ENCODE measurements at places on chromosomes 1 and 21. TPM values are rescaled to one million over a fixed set of nuclear protein-coding genes. Genes with fewer than 3 reads are reported as not detected.

Gene PCAT6
- 0.55 TPM for total RNA-seq

Gene TDRD5
- total RNA-seq, result not detected

Gene RHD
- not detected for total RNA-seq

Gene WNT3A
- 0.28 TPM for total RNA-seq

Gene FCN3
- total RNA-seq, result not detected

Gene MROH9
- total RNA-seq, result not detected

Gene WDR77
- total RNA-seq, result 33.1 TPM

Gene ACBD3
- 23.0 TPM for total RNA-seq

Gene PTPN22
- total RNA-seq, result 26.6 TPM

Gene ADGRL4
- total RNA-seq, result 0.16 TPM

Gene ZNF124
- total RNA-seq, result 21.3 TPM

Gene DNTTIP2
- 60.9 TPM for total RNA-seq

Gene TRNP1
- 0.53 TPM for total RNA-seq

Gene CSF3R
- 2.0 TPM for total RNA-seq

Gene KIAA0040
- total RNA-seq, result 35.3 TPM

Gene FOXD2
- total RNA-seq, result 0.76 TPM

Gene KCNQ4
- total RNA-seq, result 0.26 TPM

Gene PRR9
- not detected for total RNA-seq

Gene C1orf226
- total RNA-seq, result not detected

Gene PLEKHN1
- total RNA-seq, result 8.0 TPM

Gene KCNJ15
- 0.23 TPM for total RNA-seq

Gene SLAMF9
- not detected for total RNA-seq
